Activated CD4-positive, alpha-beta T cell treated with anti-CD3 and anti-CD28 coated beads for 24 hours (primary cell): ENCODE measurements at places on chromosomes 3 and 15.

DNA sequence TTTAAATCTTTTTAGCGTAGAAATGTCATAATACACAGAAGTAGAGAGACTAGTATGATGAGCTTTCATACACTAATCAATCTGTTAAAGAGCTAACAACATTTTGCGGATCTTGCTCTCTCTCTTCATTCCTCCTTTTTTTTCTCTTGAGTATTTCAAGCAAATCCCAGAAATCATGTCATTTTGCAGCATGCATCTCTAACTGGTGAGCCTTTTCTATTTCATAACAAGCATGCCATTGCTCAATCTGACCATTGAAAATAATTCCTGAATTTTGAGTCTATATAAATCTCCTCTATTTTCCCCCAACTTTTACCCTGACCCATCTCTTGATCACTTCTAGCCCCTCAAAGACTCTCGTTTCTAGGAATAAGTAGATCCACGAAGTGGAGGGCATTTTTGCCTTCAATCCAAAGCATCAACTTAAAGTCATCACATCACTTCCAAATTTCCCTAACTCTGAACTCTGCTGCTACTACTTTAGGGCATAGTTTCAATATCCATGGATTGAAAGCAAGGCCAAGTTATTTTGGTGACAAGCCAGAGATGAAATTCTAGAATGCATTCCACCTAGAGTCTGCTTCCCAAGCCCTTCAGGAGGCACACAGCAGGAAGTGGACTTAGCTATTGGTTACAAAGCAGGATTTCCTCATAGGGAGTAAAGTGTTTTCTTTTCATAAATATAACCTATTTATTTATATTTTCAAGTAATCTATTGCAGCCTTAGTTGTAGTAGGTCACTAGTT lies 253.5 kb upstream of the ZPLD1 start:
- DNase-seq: no peak

DNA sequence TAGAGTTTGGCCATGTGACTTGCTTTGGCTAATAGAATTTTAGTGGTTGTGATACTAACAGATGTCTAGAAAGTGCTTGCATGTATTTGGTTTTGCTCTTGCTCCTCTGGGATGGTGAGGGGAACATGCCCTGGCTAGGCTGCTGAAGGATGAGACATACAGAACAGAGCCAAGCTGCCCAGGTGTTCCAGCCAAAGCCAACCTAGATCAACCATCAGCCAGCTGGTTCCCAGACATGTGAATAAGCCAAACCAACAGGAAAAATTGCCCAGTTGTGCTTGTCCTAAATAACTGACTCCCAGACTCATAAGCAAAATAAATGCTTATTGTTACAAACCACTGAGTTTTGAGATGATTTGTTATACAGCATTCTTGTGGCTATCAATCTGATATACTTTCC lies 292.6 kb downstream of the SUCLG2 start:
- no peak for DNase-seq

- no peak for DNase-seq
Observed at GRCh38 chr3:42375121-42375800, 35.1 kb downstream of the LYZL4 start.

DNA sequence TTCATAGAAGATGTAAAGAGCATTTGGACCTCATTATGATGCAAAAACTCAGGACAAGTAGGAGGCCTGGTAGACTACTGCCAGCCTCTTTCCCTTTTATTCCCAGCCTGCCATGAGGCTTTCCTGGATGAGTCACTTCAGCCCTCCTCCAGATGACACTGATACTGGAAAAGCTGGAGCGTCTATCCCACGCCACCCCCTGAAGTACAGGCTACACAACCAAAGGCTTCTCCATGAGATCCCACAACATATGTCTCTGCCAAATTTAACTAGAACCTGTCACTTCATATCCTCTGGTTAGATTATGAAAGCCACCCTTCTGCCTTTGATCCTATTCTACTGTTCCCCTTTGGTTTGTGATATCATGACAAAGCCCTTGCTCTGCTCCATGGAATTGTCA lies 56.1 kb upstream of the CPNE4 start:
- DNase-seq: no peak

DNA sequence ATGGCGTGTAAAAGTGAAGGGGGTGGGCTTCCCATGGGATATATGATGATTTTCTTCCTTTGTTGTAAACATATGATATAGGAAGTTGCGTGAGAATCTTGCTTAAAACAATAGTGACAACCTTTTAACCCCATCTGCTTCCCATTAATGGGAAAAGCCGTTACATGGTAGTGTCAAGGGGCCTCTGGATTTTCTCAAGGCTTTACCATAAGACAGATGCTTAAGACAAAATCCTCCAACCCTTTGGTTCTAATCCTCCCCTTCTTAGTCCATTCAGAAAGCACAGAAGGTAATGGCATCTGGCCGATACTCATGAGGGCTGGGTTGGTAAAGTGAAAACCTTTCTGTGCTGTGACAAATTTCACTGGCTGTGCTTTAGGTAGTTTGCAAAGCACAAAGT lies 25.0 kb downstream of the DPH3 start:
- DNase-seq: no peak

DNA sequence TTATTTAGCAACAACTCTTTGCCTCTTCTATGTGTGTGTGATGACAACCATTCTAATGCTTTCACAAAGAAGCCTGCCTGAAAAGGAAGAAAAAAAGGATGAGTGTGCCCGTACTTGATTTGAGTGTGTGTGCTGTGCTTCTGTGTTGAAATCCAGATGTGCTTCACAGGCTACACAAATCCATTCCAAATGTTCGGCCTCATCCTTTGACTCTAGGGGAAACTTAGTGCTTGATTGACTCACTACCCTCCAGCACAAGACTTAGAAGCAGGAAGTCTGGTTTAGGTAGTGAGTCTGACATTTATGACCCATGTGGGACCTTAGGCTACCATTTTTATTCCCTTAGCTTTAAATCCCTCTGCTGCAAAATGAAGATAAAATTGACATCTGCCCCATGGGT lies 108.8 kb upstream of the PLAAT1 start:
- no peak for DNase-seq

DNA sequence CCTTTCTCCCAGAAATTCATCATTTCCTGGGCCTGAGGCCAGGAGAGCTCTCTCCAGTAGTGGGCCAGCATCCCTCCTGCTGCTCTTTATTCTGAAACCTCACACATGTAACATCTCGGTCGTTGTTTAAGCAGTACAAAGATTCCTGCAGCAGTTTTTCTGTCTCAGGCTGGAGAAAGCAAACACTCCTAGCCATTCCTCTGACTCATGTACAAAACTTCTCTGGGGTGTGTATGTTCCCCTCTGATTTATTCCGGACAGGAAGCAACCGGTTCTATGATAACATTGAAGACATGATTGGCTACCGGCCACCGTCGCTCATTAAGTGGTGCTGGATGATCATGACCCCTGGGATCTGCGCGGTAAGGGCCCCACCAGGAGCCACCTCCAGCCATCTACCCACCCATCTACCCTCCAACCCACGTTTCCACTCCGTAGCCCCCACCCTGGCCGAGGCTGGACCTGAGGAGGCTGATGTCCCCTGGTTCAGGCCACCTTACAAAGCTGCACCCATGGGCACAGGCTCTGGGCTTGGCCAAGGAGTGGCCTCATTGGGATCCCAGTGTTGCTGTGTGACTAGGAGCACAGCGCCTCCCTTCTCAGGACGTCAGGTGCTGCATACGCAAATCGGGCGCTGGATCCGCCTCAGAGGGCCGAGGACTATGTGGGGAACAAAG lies 58.6 kb upstream of the SLC6A1 start:
- DNase-seq: no peak

DNA sequence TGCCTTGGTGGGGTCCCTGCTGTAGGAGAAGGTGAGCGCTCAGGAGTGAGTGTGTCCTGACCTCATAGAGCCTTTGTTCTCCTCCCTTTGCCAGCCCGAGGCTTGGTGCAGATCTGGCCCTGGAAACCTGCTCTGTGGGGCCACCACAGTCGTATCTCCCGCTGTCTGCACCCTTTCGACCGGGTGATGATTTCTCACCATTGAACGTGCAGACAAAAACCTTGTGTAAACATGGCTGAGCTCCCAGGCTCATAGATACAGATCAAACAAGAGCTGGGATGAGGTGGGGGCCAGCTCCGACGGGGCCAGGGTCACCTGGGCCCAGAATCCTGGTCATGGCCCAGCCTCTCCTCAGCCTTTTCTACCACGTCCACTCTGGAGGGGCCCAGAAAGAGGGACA lies 34.6 kb upstream of the ESYT3 start:
- DNase-seq: no peak

- DNase-seq: no peak
Observed at GRCh38 chr15:70409388-70409787, 311.7 kb upstream of the TLE3 start.
